ENCODE measurements at places on chromosomes 16 and 17. TPM values are rescaled to one million over a fixed set of nuclear protein-coding genes. Genes with fewer than 3 reads are reported as not detected.

Gene NAGS
- 0.82 TPM for total RNA-seq

Gene KRT9
- not detected for total RNA-seq

Gene HSD3B7
- total RNA-seq = 15.9 TPM

Gene MYH13
- total RNA-seq = not detected

Gene CA4
- total RNA-seq = 0.20 TPM

Gene TNFRSF13B
- not detected for total RNA-seq

Gene ZNF205
- 14.4 TPM for total RNA-seq

Gene ADAP2
- total RNA-seq = 4.1 TPM

Gene PRR35
- 0.16 TPM for total RNA-seq

Gene PRR11
- 54.9 TPM for total RNA-seq

Gene SCIMP
- not detected for total RNA-seq

Gene HOXB7
- 31.7 TPM for total RNA-seq

Gene FBXO39
- total RNA-seq = not detected

Gene ATP6V0C
- total RNA-seq = 136 TPM

Gene PRSS36
- 1.1 TPM for total RNA-seq

Gene GDPD3
- 1.3 TPM for total RNA-seq

Gene ZNF48
- 12.3 TPM for total RNA-seq

Gene CNEP1R1
- total RNA-seq = 23.8 TPM

Gene ADPRM
- 5.6 TPM for total RNA-seq

Gene LYRM9
- 1.7 TPM for total RNA-seq

Gene CHAD
- not detected for total RNA-seq

Gene CCL7
- total RNA-seq = 0.21 TPM

Gene TPPP3
- total RNA-seq = 9.5 TPM

Gene MRM3
- total RNA-seq = 41.9 TPM

Gene SIAH1
- total RNA-seq = 13.8 TPM

Gene SOX8
- 2.7 TPM for total RNA-seq

Gene SPAG7
- 70.5 TPM for total RNA-seq

Gene RNU2-1
- not detected for total RNA-seq

Gene HS3ST3A1
- total RNA-seq = 0.31 TPM

Gene LHX1
- 0.96 TPM for total RNA-seq

Gene GRAPL
- 0.12 TPM for total RNA-seq

Gene KREMEN2
- total RNA-seq = 2.5 TPM

Gene OTOP3
- total RNA-seq = not detected

Gene GSDMA
- not detected for total RNA-seq

Gene DYNLRB2
- total RNA-seq = not detected

Gene CCL1
- total RNA-seq = not detected

Gene KIF2B
- not detected for total RNA-seq

Gene CHD9NB
- total RNA-seq = 1.3 TPM

Gene RAB37
- 1.3 TPM for total RNA-seq

Gene TEKT1
- total RNA-seq = 0.21 TPM

Gene HSD11B2
- 2.2 TPM for total RNA-seq

Gene KRT39
- not detected for total RNA-seq

Gene RPAIN
- 33.3 TPM for total RNA-seq

Gene GCGR
- 0.47 TPM for total RNA-seq

Gene SMIM36
- total RNA-seq = not detected

Gene WNT3
- 4.4 TPM for total RNA-seq

Gene C17orf100
- total RNA-seq = 2.8 TPM

Gene MEFV
- total RNA-seq = 0.02 TPM

Gene TMEM186
- 13.0 TPM for total RNA-seq

Gene TMEM114
- total RNA-seq = not detected

Gene CCL4L2
- total RNA-seq = not detected

Gene ZSCAN10
- total RNA-seq = not detected
